Hematopoietic multipotent progenitor cell treated with erythropoietin and hydrocortisone succinate and interleukin-3 and kit ligand, for 4 days (in vitro differentiated cells): ENCODE measurements at places on chromosomes 4 and X.

DNA sequence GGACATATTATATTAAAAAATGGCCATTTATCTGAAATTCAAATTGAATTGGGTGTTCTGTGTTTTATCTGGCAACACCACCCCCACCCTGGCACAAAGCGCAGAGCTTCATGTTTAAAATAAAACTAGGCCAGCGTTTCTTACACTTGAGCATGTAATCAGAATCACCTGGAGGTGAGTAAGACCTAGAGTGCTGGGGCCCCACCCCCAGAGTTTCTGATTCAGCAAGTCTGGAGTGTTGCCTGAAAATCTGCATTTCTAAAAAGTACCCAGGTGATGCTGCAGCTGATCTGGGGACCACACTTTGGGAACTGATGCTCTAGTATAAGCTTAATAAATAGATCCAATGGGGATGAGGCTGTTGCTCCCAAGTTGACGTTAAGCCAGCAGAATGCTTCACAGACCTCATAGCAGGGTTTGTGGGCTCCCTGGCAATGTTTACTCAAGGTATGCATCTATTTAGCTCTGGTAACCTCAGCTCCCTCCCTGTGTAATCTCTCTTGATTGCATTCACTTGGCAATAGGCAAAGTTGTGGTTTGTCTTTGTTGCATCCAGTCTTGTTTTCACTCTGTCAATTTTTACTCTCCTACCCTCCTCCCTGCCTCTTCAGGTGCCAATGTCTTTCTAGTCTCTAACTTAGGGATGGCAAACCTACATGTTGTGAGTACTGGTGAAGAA, 99.8 kb upstream of the TEX13D start:
- DNase-seq: no peak

DNA sequence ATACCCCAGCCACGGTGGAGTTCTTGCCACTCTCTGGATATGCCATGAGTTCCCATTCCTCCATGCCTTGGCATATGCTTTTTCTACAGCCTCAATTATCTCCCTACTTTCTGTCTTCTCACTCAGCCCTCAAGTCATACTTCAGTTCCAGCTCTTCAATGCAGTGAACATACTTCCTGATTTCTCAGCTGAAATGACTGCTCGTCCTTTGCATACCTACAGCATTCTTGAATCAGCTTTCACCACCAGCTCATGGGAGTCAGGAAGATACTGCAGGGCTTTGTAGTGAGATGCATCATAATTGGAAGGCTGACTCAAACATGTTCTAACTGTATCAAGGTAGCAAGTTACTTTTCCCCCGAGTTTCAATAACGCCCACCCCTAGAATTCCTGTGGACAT, 118.4 kb downstream of the APBB2 start:
- DNase-seq: no peak

GRCh38 chr4:3299122-3299975, 6.5 kb downstream of the RGS12 start:
- DNase-seq: no peak

GRCh38 chr4:83851261-83852084, 315.6 kb downstream of the GPAT3 start:
- no peak for DNase-seq

DNA sequence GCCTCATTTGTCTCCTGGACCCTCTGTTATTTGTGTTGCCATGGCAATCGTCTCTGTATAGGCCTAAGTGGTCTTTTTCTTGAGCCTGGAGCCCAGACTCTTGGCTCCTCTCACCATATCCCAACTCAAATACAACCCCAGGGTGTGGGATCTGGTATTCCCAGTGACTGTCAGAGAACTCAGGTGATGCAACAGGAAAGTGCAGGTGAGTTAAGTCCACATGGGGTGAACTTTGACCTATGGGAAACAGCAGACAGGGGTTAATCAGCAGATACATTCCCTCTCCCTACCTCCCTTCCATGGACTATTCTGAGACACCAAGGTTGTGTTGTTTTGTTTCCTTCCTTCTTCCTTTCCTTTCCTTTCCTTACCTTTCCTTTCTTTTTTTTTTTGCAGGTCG, 130.9 kb upstream of the RPS6KA3 start:
- DNase-seq: no peak

- DNase-seq: no peak
Observed at GRCh38 chr4:159352609-159353008, 249.7 kb downstream of the RAPGEF2 start.

GRCh38 chr4:36208893-36209473, 35.3 kb downstream of the ARAP2 start:
- DNase-seq: no peak

DNA sequence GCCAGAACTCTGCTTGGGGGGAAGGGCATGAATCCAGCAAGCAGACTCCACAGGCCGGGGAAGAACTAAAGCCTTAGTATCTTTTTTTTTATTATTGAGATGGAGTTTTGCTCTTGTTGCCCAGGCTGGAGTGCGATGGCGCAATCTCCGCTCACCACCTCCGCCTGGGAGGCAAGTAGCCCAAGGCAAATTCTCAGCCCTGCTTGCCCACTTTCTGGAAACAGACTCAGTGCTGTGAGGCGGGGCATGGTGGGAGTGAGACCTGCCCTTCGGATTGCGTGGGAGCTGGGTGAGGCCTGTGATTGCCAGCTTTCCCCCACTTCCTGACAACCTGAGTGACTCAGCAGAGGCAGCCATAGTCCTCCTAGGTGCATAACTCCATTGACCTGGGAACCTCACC, 348.8 kb downstream of the GASK1B start:
- no peak for DNase-seq
